Activated CD4-positive, alpha-beta memory T cell treated with anti-CD3 and anti-CD28 coated beads, Interleukin-2, amount 10 ng/mL, durations not matched to agents 7 days and 5 days (primary cell): ENCODE measurements at places on chromosomes 7 and 10. TPM values are rescaled to one million over a fixed set of nuclear protein-coding genes. Genes with fewer than 3 reads are reported as not detected.

MOGAT3 gene
- total RNA-seq: not detected

RNLS gene
- total RNA-seq: 1.3 TPM

OR9A2 gene
- not detected for total RNA-seq

TMEM196 gene
- not detected for total RNA-seq

ZNF503 gene
- 0.23 TPM for total RNA-seq

AZGP1 gene
- total RNA-seq: not detected

PAPSS2 gene
- 0.13 TPM for total RNA-seq

TMEM130 gene
- not detected for total RNA-seq

DLX6 gene
- not detected for total RNA-seq

GIMAP8 gene
- total RNA-seq: 25.1 TPM

TEX47 gene
- total RNA-seq: not detected

ZNF786 gene
- total RNA-seq: 6.0 TPM

NEURL1 gene
- total RNA-seq: 1.1 TPM

DNAJB6 gene
- 85.9 TPM for total RNA-seq

INMT gene
- total RNA-seq: 1.0 TPM

PNLIP gene
- not detected for total RNA-seq

ZNF736 gene
- 22.5 TPM for total RNA-seq
